ENCODE measurements at places on chromosomes 2 and 18.

GRCh38 chr2:28633204-28633603 lies 118.4 kb upstream of the PPP1CB start:
- no peak for DNase-seq

GRCh38 chr2:181483876-181484275 lies 26.7 kb downstream of the ITGA4 start:
- DNase-seq: no peak

DNA sequence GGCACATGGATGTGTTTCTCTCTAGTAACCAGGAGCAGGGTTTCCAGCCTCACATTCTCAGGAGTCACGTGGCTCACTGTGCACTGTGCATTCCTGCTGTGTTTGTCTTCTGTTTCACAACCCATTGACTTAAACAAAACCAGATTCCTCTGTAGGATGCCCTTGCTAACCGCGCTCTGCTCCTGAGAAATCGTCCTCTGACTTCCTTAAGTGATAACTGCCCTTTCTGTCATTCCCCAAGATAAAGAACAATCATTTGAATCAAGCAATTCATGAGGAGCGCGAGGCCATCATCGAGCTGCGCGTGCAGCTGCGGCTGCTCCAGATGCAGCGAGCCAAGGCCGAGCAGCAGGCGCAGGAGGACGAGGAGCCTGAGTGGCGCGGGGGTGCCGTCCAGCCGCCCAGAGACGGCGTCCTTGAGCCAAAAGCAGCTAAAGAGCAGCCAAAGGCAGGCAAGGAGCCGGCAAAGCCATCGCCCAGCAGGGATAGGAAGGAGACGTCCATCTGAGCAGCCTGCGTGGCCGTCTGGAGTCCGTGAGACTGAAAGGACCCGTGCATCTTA lies 60.2 kb downstream of the RALBP1 start:
- DNase-seq: no peak

GRCh38 chr2:105749583-105750400 lies 5.1 kb downstream of the NCK2 start:
- DNase-seq: no peak

DNA sequence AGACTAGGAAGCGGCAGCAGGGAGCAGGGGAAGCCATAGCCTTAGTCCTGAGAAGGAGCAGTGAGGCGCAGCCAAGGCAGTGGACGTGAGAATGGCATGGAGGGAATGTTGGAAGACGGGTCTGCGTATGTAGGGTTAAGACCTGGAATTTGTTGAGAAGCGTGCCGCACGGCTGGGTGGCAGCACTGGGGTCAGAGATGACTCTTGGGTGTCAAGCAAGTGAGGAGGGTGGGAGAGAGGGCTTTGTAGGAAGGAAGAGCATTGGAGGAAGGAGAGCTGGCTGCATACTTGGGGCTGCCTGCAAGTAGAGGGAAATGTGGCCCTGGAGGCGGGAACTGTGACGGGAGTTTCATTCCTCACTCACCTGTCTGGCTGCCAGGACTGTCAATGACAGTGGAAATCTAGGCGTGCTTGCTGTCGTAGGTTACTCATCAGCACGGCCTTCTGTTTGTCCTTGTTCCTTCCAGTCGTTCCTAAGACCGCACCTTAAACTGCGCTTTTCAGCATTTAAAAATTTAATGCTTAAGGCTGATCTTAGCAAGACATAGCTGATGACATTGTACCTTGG lies 108.0 kb downstream of the ITGB1BP1 start:
- no peak for DNase-seq

DNA sequence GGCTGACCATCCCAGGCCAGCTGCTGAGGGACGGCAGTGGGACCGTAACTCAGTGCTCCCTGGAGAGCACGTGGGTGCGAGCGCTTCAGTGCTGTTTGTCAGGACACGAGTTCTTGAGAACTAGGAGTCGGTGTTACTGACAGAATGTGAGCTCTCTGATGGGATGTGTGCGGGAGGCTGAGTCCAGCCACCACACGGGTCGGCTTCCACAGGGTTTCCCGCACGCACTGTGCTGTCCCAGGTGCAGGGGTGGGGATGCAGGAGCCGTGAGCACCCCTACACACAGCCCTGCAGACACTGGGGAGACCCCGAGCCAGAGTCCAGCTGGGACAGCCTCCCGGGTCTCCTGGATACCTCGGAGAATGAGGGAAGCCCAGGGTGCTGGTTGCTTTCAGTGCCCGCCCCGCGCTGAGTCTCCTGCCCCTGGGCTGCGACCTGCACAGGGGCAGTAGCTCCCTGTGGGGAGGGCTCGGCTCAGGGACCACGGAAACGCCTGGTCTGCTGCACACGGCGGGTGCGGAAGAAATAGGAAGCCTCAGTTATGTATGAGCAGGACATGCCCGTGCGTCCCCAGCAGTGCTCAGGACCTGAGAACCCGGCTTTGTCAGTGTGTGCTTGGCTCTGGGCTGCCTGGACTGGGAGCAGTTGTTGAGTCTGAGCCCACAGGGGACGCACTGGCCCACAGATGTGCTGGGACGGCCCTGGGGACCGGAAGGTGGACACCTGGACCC lies 71.2 kb downstream of the KCNG2 start:
- no peak for DNase-seq
